Fibroblast of the aortic adventitia (primary cell): ENCODE measurements at places on chromosomes 11 and 22.

DNA sequence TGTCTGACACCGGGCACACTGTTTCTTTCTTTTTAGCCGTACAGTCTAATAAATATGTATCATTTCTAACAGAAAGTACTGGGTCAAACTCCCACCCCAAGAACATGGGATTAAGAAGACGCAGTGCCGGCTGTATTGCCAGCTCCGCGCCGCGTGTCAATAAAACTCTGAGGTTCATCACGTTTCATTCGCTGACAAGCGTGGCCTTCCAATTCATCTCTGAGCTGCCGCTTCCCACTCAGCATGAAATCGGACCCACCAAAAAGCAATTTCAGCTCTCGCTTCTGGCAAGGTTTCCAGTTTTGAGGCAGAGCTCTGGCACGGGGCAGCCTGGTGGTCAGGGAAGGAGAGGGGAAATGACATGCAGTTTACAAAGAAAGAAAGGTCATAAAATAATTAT lies 819.8 kb downstream of the OPCML start:
- DNase-seq, result no peak

DNA sequence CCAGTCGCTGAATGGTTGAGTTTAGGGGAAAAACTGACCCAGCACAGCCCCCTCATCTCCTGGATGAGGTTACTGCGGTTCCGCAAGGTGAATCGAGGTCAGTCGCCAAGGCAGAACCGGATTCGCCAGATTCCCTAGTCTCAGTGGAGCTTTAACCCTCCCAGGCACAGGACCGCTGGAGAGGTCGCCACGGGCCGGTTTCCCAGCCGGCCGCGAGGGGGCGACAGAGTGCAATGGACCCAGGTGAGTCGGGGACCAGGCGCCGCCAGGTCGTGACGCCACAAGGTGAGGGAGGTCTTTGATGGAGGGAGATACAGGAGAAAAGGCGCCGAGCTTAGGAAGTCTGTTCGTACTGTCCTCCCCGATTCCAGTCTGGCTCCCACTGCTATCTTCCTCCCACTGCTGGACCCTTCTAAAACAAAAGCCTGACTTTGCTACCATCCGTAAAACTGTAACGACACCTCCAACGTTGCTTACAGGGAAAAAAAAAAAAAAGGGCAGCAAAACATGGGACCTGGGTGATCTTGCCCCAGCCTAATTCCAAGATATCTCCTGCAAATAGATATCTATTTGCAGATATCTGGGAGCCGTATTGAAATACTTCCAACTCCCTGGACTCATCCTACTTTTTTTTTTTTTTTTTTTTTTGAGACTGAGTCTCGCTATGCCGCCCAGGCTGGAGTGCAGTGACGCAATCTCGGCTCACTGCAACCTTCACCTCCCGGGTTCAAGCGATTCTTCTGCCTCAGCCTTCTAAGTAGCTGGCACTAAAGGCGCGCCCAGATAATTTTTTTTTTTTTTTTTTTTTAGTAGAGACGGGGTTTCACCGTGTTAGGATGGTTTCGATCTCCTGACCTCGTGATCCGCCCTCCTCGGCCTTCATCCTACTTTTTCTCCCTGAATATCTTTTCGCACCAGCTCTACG lies 1.4 kb upstream of the GGA1 start:
- peak; percentile 47 for DNase-seq

- DNase-seq, result peak; percentile 90
Observed at GRCh38 chr11:103798026-103798425, 238.4 kb upstream of the DDI1 start.

DNA sequence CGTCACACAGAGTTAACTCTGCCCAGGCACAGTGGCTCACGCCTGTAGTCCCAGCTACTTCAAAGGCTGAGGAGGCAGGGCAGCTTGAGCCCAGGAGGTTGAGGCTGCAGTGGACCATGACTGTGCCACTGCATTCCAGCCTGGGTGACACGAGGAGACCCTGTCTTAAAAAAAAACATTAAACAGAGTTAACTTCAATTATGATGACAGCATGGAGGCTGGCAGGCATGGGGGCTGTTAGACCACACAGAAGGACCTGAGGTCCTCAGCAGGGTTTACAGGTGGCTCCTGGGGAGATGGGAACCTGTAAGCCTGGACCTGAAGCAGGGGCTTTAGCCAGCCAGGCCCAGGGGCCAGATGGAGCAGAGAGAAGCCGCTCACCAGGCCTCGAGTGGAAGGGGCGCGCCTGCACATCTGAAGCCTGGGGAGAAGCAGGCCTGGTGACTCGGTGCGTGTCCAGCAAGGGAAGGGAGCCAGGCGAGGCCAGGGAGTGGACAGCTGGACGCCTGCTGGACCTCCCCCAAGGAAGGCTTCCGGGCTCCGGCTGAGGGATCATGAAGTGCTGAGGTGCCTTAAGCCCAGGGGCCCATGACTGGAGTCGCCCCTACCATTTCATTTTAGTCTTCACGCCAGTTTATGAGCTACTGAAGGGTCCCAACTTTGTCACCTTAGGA lies 25.3 kb downstream of the RPUSD4 start:
- DNase-seq, result no peak

- DNase-seq, result no peak
Observed at GRCh38 chr11:13227676-13228255, 49.8 kb upstream of the BMAL1 start.

- no peak for DNase-seq
Observed at GRCh38 chr11:129012880-129013279, 70.2 kb upstream of the TP53AIP1 start.
